ENCODE measurements at places on chromosomes 7 and 10. TPM values are rescaled to one million over a fixed set of nuclear protein-coding genes. Genes with fewer than 3 reads are reported as not detected.

Gene ANXA8L1
- 0.44 TPM for total RNA-seq

Gene REEP3
- total RNA-seq: 50.4 TPM

Gene TMEM236
- under 0.01 TPM for total RNA-seq

Gene RPEL1
- under 0.01 TPM for total RNA-seq

Gene AOAH
- total RNA-seq: not detected

Gene CFAP43
- total RNA-seq: 0.15 TPM

Gene GPR37
- 4.5 TPM for total RNA-seq

Gene OR2A42
- total RNA-seq: not detected

Gene SUN3
- not detected for total RNA-seq

All from smooth muscle cell of trachea (primary cell).